ENCODE measurements at places on chromosomes 13 and 19.

DNA sequence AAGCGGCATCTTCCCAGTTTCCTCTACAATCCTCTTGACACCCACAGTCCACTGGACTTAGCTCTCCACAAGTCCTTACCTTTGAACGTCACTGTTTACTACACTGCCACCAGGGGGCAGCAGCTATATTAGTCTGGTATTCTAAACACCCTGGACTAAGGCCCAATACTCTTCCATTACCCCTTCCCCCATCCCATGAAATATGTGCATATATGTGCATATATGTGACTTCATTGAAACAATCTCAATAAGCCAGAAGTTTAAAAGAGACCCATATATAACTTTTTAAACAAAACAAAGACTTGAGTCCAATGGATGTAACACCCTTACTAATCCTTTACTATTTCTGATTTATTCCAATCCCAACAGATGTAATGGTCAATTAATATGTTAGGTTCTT is 15.5 kb downstream of the GGACT start:
- peak; percentile 62 for DNase-seq

DNA sequence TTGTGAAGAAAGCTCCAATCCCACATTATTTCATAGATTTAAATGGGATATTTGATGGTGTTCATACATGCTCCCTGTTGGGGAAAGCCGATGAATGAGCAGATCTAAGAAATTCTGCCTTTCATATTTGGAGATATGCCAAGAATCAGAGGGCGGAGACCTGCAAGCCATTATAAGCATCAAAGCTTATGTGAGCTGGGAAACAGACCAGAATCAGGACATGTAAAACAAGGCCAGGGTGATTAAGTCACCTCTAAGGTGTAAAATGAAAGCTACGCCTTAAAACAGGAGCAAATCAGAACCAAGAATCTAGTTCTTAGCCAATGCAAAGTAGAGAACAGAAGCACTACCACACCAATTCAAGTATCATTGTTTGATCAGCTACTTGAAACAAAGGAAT is 392.4 kb downstream of the DCT start:
- DNase-seq, result no peak

- DNase-seq, result no peak
These were observed 7.3 kb upstream of the CCNE1 start for GRCh38 chr19:29804493-29804892.

- DNase-seq, result no peak
These were observed 440.9 kb downstream of the RFC3 start for GRCh38 chr13:34258646-34259386.

DNA sequence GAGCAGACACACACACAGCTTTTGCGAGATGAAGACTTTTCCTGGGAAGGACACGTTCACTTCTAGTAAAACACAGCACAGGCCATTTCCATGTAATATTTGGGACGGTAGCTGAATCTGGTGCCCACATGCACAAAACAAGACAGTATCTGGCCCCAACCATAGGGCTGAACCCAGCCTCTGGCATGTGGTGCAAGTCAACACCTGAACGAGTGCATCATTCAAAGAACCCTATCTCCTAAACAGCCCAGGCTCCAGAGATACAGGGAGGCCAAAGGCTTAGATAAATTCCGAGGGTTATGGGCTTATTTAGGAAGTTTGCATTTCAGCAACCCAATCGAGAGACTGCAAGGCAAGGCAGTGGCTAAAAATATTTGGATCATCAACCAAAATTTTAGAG is 2.7 kb upstream of the TFDP1 start:
- DNase-seq, result no peak

DNA sequence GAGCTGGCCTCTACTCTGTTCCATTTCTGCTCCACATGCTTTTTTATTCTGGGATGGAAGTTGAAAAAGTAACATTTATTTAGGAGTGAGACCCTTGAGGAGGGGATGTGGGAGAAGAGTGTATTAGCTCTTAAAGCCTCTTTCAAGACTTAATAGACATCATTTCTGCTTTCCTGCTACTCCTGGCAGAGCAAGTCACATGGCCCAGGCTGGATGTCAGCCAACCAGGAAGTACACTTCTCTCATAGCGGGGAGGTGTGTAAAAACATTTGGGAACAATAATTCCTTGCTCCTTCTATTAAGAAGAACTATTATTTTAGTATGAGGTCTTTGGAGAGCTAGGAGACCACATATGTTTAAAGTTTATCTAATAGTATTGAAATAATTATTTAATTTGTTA is 40.6 kb upstream of the FAM216B start:
- no peak for DNase-seq

- DNase-seq, result no peak
These were observed 873.8 kb downstream of the SLITRK6 start for GRCh38 chr13:84925443-84925842.

- no peak for DNase-seq
These were observed 5.3 kb downstream of the MISP start for GRCh38 chr19:756236-756635.
